ENCODE measurements at places on chromosomes 11 and 22. TPM values are rescaled to one million over a fixed set of nuclear protein-coding genes. Genes with fewer than 3 reads are reported as not detected.

Gene INS
- total RNA-seq: not detected

Gene NELL1
- total RNA-seq: not detected

Gene FAM111B
- total RNA-seq: 15.6 TPM

Gene UBQLN3
- total RNA-seq: not detected

Gene C22orf42
- not detected for total RNA-seq

Gene NECTIN1
- 5.2 TPM for total RNA-seq

Gene SLC22A12
- not detected for total RNA-seq

Gene APOBEC3B
- total RNA-seq: 3.5 TPM

Gene MYOD1
- not detected for total RNA-seq

Gene PHLDB1
- total RNA-seq: 108 TPM

Gene CARD18
- total RNA-seq: not detected

Gene MYO7A
- 0.65 TPM for total RNA-seq

Gene PLEKHB1
- not detected for total RNA-seq

Gene KCNQ1
- not detected for total RNA-seq

Gene SLC1A2
- total RNA-seq: not detected

Gene LMO2
- 42.7 TPM for total RNA-seq

Gene RCOR2
- 0.65 TPM for total RNA-seq

Gene DDX6
- 116 TPM for total RNA-seq

Gene OR10D3
- total RNA-seq: not detected

Gene KBTBD4
- total RNA-seq: 24.2 TPM

Gene PKNOX2
- total RNA-seq: under 0.01 TPM

Gene HBB
- total RNA-seq: not detected

Gene NCF4
- not detected for total RNA-seq

Gene RASD2
- not detected for total RNA-seq

Gene P4HA3
- 9.9 TPM for total RNA-seq

Gene CASP1
- total RNA-seq: 4.2 TPM
